ENCODE measurements at places on chromosomes 3 and 15.

DNA sequence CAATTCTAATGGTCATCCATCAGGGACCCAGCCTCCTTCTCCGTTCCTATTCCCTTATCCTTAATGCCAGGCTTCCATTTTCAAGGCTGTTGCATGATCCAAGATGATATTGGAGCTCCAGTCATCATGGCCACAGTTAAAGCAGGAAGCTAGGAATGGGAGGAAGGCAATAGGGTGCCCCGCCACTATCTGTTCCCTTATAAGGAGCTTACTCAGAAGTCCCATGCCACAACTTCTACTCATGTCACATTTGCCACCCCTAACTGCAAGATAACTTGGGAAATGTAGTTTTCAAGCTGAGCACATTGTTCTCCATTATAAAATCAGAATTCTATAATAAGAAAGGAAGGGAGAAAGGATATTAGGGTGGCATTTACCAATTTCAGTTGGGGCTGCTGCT, 38.6 kb upstream of the SPSB4 start:
- no peak for DNase-seq

GRCh38 chr15:87628311-87628710, 628.2 kb downstream of the NTRK3 start:
- DNase-seq: no peak

- DNase-seq: no peak
Measured at GRCh38 chr3:46986055-46986730, 6.7 kb downstream of the NBEAL2 start.

DNA sequence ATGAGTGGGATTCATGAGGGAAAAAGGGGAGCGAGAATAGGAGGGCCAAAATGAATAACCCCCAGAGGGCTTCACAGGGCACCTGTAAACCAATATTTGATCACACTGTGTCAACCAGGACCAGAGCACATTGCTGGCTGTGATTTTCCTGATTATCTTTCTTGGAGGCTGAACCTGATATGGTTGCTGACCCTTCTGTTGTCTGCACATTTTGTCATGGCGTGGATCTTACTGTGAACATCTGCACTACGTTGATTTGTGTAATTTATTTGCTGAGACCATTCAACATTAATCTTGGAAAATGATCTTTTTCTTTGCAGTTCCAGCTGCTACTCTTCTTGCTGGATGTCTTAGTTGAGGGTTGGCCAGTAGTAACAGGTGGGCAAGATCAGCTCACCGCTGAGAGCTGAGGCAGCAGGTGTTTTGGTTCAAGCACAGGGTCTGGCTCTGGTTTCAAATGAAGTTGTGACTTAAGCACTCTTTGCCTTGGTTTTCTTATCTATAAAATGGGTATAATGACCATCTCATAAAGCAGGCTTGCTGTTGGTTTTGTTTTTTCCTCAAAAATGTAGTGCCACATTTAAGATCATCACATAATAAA, 61.2 kb downstream of the ARHGEF26 start:
- DNase-seq: no peak

GRCh38 chr15:97745481-97746071, 214.9 kb upstream of the ARRDC4 start:
- no peak for DNase-seq

DNA sequence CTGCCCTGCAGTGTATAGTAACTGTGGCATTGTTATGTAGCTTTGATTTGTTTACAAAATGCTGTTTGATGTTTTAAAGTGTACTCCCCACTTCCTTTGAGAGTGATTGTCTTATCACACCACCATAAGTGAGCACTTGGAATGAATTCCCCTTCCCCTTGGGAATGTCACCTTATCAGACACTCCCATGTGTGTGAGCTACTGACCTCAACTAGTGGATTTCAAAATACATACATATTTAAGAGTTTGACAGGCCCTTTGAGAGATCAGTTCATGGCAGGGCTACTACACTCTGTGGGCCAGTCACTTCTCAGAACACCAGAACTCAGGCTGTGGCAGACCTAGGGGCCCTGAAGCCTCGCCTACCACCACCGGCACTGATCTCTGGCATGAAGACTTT, 547.6 kb downstream of the NR2F2 start:
- no peak for DNase-seq

GRCh38 chr3:134078169-134078831, 48.6 kb upstream of the SLCO2A1 start:
- no peak for DNase-seq

DNA sequence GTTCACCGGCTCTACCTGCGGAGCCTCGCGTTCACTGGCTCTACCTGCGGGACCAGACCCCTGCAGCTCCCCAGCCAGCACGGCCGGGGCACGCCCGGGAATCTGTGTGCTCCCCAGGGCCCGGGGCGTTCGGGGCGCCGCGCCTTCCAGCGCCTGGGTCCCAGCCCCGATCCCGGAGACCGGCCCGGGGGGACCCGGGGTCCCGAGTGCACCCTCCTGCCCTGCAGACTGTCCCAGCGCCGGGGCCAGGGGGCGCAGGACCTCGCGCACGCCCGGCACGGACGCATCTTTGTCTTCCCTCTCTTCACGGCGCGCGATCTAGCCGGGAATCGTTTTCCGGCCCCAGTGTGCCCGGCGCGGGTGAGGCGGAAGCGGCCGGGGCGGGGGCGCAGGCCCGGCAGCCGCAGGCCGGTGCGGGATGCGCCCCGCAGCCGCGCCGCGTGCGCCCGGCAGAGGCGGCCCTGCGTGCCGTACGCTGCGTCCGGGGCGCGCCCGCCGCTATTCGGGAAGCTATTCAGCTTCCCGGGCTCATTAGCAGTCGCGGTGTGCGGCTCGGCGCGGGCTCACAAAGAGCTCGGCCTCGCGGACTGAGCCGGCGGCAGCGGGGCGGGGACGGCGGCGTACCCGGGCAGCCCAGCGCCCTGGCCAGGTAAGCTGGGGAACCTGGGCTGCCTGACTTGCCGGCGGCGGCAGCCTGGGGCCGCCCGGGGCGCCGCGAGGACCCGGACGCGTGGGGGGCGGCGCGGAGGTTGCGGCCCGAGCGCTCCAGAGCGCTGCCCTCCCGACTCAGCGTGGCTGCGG, at the start of gene APBA2:
Gene APBA2 (plus strand): TSS at position 345 of the 801 bp plus-strand sequence. CDS start 167,911 bp downstream, outside the sequence.
- DNase-seq: no peak

DNA sequence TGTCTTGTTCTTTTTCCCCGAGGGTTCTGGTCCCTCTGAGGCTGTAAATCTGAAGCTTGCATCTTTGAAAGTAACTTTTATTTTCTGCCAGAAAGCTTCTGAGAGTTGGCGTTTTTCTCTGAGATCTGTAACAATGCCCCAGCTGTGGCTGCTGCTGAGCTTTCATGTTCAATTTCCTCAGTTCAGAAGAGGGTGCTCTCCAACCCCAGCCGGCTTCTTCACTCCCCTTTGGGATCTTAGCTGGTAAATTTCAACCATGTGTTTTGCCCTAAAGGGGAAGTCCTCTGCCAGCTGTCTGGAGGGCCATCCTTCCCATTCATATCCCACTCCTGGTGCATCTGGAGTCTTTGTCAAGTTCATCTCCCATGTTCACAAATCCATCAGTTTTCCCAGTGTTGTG, 18.3 kb upstream of the CFAP100 start:
- no peak for DNase-seq

- no peak for DNase-seq
Measured at GRCh38 chr3:40920041-40920440, 279.3 kb upstream of the CTNNB1 start.

DNA sequence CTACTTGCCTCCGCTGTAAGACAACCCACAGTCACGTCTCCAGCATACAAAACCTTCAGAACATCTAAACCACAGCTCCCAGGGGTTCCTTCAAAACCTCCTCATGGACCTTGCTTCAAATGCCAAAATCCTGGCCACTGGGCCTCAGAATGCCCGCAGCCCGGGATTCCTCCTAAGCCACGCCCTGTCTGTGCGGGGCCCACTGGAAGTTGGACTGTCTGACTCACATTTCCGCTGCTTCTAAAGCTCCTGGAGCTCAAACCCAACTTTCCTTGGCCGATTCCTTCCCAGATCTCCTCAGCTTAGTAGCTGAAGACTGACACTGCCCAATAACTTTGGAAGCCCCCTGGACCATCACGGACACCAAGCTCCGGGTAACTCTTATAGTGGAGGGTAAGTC, 17.9 kb upstream of the OR5H6 start:
- no peak for DNase-seq

DNA sequence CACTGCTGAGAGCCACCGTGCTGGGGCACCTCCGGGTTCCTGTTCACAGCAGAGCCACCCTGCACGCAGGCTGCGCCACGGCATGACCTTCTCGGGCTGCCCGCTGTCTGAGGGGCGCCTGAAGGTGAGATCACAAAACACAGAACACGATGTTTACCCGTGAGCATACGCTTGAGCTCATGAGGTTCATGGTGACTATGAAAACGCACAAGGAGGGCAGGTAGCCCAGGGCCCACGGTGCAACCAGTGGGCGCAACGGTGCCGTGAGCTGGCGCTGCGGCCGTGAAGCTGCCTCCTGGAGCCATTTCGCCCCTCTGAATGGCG, 36.1 kb downstream of the KLHL25 start:
- no peak for DNase-seq

Data from NCI-H2029 treated with DMSO at 0.1 percent for 48 hours (cell line).